ENCODE measurements at places on chromosomes 11 and 22.

- DNase-seq = no peak
Measured at GRCh38 chr11:91194546-91194945, 971.7 kb upstream of the CHORDC1 start.

- DNase-seq = no peak
Measured at GRCh38 chr11:117595440-117595839, 201.6 kb downstream of the DSCAML1 start.

- DNase-seq = no peak
Measured at GRCh38 chr22:44944883-44945601, 64.8 kb downstream of the PHF21B start.

DNA sequence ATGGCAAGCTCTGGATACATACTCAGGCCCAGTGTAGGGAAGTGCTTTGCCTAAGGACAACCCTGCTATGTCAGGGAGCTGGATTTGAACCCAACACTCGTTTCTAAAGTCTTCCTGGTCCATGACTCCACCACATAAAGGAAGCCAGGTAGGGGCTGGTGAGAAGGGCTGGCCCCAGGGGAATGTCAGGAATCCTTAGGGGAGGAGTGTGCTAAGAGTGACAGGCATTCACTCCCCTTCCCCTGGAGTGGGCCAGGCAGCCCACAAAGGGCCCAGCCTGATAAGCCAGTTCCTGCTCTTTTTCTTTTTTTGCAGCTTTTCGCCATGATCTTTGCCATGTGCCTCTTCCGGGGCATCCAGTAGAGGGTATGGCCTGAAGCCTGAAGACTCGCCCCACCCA is 21.9 kb downstream of the TP53I11 start:
- DNase-seq = no peak

DNA sequence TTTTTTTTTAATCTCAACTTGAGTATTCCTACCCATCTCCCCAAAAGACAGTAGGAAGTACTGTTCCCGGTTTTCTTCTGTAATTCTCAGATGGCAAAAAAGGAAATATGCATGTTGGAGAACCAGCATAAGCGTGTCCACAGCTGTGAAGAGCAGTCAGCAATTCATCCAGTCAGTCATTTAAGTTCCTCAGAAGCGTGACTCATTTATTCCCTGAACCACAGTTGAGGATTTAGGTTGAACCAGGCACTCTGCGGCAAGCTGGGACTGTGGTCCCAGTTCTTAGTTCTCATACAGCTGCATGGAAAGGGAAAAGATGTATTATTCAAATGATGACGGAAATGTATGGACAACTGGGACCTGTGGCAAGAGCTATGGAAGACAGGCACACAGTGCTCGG is 61.0 kb upstream of the MYO18B start:
- DNase-seq = peak; percentile 23

DNA sequence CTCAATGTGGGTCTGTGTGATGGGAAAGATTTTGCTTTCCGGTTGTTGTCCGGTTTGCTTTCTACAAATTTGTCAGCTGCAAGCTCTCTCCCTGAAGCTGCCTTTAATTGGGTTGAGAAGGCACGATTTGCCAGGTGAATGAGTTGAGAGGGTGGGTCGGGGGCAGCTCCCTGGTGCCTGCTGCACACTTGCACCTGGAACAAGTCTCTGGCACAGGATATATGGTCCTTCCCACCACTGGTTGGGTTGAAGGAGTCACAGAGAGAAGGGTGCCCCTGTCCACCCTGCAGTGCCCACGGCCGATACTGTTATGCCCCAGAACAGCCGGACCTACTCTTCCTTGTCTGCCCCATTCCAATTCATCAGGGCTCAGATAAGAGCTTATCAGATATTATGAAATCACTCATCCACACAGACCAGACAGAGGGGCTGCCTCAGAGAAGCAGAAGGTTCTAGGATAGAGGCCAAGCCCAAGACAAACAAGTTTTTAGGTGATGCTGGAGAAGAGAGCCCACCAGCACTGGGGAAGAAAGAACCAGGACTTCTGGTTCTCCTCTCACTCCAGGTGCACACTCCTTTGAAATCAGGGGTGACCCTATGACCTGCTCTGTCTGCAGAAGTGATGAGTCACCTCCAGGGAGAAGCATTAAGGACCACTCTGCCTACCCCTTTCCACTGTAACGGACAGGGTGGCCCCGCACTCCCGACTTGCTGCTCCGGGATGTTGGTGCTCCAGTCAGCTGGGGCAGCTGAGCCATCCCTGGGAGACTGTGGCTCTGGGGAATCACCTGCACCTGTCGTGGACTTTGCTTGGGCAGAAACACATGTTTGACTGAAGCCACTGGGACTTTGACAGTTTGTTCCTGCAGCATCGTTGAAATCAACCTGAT is 45.3 kb downstream of the RTL6 start:
- no peak for DNase-seq

DNA sequence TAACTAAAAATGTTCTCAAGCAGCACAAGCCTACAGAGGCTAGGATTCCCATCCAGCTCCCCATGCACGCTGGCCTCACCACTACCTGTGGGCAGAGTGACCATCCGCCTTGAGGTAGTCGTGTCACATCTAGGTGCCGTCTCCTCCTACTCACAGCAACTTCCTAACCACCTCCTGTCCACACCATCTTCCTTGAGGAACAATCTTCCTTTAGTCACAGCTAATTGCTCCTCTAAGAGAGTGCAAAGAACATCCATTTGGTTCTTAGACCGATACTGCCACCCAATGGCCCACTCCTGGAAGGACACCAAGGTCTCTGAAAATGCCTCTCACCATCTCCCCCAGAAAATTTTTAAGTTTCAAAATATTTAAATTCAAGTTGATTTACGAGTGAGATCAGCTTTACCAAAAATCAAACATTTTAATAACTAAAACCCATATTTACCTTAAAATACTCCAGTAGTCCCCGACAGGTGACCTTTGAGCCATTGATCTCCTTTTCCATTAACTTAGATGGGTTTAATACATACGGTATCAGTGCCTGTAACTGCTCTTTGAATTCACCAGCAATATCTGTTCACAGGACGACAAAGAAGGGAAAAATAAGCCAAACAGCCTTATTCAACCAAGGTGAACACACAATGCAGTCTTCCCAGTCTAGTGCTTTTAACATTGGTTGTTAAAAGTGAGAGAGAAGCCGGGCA is 21.7 kb upstream of the PLAAT3 start:
- DNase-seq = peak; percentile 31

DNA sequence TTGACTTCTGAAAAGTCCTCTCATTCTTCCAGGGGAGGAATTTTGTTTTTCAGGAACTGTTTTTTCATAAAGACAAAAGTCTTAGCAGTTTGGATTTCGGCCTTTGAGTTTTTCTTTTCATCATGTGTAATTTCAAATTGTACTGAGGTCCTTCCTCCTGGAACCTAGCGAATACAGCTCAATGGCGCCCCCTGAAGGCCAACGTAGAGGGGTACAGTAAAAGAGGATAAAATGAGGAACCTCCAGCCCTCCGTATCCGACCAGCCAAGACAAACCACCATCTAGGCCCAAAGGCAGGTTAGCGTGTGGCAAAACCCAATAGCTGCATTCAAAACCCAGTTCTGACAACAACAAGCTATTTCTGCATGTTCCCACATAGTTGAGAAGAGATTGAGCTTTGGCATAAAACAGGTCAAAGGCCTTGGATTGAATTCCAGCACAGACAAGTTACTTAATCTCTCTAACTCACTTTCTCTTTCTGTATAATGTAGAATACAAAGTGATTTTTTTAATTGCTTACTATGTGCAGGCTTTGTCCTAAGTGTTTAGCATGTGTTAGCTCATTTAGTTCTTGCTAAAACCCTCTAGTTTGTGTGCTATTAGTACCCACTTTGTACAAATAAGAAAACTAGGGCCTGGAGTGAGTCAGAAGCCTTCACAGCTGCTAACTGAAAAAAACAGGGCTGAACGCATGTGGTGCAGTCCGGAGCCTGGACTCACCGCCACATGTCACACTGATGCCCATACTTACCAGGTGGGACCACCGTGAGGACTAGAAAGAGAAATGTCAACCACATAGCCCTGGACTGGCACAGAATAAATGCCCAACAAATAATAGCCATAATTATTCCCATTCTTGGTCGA is 43.2 kb upstream of the ETS1 start:
- peak; percentile 49 for DNase-seq

GRCh38 chr11:119441898-119442243 is 18.9 kb upstream of the THY1 start:
- DNase-seq = no peak

- no peak for DNase-seq
Measured at GRCh38 chr11:102436561-102436960, 16.0 kb downstream of the TMEM123 start.

GRCh38 chr11:117483372-117483771 is 155.7 kb downstream of the CEP164 start:
- DNase-seq = no peak

GRCh38 chr22:43385770-43386641 is 25.8 kb upstream of the MPPED1 start:
- DNase-seq = peak; percentile 19

DNA sequence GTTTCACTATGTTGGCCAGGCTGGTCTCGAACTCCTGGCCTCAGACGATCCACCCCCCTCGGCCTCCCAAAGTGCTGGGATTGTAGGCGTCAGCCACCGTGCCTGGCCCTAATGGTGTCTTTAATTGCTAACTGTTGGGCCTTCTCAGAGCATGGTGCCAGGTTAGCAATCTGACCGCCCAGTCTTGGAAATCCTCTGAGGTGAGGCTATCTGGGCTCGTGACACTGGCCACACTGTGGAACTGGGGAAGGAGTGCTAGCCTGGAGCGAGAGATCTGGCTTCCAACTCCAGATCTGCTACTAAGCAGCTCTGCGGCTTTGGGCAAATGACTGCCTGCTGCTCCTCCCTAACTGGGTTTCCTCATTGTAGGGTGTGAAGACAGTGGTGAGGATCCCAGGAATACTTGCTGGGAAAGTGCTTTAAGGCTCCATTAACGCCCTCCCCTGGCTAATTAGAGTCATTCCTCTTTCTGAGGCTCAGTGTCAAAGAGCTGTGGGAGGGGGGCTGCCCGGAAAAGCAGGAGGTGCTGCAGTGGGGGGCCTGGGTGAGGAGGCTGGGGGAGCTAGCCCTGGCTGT is 35.4 kb downstream of the CHRDL2 start:
- DNase-seq = no peak

GRCh38 chr11:36392196-36392595 is 96.1 kb downstream of the PRR5L start:
- DNase-seq = no peak
